Germinal center (tissue), 1 donor: ENCODE measurements at places on chromosomes 5 and 9.

GRCh38 chr5:157475432-157475831 is 15.4 kb downstream of the NIPAL4 start:
- DNase-seq: no peak

DNA sequence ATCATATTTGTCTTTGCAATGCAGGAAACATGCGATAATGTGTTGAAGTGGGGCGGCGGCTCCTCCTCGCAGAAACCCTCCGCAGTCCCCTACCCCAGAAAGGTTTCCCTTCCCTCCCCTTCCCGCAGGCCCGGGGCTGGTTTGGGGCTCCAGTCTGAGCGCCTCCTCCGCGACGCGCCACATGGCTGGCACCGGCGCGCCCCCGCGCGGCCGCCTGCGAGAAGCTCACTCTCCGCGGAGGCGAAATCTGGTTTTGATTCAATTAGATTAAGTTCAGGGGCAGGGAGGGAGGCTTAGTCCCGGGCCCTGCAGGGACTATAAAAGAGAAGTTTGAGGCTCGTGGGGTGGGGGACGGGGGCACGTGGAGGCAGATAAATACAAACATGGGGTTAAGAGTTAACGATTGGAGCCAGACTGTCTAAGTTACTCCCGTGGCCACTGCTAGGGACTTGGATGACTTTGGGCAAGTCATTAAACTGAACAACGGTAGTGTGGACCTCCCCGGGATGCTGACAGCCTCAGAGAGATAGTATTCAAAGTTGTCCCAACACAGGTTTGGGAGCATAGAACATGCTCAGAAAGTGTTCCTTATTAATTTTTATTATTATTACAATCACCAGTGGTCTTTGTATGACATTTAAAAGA is 69.4 kb downstream of the MSX2 start:
- peak; percentile 44 for DNase-seq

GRCh38 chr5:173441053-173441628 is 112.9 kb upstream of the STC2 start:
- no peak for DNase-seq

DNA sequence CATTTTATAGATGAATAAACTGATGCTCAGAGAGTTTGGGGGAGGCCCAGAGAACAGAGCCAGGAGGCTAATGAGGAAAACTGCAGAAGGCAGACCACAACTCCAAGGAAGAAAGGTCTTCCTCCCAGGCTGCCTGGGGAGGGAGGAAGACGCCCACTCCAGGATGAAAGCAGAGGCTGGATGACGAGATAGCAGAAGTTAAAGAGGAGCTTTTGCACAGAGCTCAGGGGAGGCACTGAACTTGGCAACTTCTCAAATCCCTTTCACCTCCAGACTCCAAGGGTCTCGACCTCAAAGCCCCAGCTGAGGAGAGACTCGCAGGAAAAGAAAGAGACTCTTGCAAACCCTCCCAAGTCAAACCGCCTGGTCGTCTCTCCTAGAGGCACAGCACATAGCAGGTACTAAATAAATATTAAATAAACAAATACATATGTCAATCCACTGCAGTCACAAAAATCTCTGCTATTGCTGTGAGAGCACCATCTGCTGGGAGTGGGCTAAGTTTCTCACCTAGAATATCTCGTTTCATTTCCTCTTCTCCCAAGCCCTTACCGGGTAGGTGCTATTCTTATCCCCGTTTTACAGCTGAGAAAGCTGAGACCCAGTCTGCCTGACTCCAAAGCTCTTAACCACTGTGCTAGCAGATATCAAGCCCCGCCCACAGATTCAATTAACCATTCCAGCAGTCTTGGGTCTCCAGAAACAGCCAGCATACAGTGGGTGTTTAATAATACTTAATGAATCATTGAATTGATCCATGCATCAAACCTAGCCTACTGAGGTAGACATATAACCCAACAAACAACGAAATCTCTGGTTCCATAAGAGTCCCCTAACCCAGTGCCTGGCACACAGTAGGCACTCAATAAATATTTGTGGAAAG is 97.8 kb upstream of the HAND1 start:
- peak; percentile 32 for DNase-seq

- no peak for DNase-seq
Observed at GRCh38 chr5:133247881-133248624, 196.2 kb downstream of the HSPA4 start.

DNA sequence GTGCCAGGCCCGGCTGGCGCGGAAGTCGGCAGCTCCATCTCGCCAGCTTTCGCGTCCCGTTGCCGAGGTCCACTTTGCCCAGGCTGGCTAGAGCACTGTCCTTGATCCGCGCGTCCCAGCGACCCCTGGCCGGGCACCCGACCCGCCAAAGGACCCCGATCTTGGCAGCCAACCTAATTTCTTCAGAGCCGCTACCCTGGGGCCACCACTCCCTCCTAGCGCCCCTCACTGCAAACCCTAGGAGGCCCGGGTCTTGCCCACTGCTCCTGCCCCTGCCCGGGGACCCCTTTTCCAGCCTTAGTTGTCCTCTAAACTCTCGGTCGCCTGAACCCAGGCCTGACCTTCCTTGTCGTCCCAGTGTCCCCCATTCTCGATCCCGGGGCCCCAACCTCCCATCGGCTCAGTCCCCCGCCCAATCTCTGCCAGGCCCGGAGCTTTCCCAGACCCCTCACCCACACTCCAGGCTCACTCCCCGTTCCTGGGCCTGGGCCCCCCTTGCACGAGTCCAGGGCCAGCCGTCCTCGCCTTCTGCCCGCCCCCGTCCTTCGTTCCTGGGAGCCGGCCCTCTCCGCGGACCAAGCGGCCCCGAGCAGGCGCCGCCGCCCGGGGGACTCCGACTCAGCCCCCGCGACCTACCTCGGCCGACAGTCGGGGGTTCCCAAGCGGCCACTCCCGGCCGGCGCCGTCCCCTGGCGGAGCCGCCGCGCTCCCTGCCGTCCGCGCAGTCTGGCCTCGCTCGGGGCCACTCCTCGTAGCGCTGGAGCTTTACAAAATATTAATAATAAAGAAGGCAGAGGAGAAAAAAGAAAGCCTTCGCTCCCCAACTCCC is 701 bp upstream of the LMX1B start:
- DNase-seq: no peak
